ENCODE measurements at places on chromosomes 6 and 20.

- peak; percentile 15 for DNase-seq
Observed at GRCh38 chr20:45218124-45218523, 3.0 kb upstream of the SEMG2 start.

- no peak for DNase-seq
Observed at GRCh38 chr20:38112261-38112929, 52.7 kb downstream of the TGM2 start.

- no peak for DNase-seq
Observed at GRCh38 chr20:17580895-17581294, 11.0 kb downstream of the DSTN start.

- no peak for DNase-seq
Observed at GRCh38 chr20:63693733-63694583, 2.5 kb upstream of the TNFRSF6B start.

GRCh38 chr6:16725145-16725864, 36.0 kb downstream of the ATXN1 start:
- DNase-seq: no peak

DNA sequence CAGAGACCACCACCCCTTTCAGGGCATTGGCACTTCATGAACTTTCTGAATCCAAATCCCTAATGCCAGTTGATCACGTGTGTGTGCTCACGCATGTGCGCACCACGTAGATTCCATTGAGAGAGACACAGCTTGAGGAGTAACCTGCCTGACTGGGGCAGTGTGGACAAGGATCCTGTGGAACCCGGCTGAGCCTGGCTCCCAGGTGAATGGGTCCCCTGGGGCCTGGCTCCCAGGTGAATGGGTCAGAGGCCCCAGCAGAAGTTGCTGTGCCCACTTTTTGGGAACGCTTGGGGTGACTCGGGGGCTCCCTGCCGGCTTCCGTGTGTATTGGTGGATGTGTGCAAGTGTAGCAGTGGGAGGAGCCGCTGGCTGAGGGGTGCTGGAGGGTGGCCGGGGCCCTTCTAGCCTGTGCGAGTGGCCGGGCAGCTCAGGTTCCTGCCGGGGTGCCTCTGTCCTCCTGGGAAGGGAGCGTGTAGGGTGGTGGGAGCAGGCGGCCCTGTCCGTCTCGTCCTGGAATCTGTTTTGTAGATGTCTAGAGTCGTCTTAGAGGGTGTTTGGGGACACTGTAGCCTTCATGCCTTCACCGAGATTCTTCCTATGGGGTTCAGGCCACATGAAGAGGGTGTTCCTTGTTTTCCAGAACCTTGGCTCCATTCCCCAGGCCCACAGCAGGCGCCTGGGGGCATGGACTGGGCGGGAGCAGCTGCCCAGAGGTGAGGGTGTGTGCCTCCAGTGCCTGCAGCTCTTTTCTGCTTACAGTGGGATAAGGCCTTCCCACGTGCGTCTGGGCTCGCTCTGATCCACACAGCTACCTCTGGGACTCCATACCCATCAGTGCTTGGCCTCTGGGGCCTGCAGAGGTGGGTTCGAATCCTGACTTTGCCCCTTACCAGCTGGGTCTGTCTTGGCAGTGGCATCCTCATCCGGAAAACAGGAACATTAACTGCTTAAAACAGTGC, 3.2 kb downstream of the RBM38 start:
- DNase-seq: no peak

- no peak for DNase-seq
Observed at GRCh38 chr6:55282115-55282514, 45.2 kb upstream of the GFRAL start.

- DNase-seq: no peak
Observed at GRCh38 chr6:40293460-40294185, 293.5 kb downstream of the LRFN2 start.

- no peak for DNase-seq
Observed at GRCh38 chr6:109052018-109052651, 42.5 kb downstream of the SESN1 start.

- DNase-seq: no peak
Observed at GRCh38 chr20:47237715-47238114, 118.8 kb downstream of the ZMYND8 start.

- no peak for DNase-seq
Observed at GRCh38 chr6:107991061-107991460, 33.1 kb upstream of the SEC63 start.

DNA sequence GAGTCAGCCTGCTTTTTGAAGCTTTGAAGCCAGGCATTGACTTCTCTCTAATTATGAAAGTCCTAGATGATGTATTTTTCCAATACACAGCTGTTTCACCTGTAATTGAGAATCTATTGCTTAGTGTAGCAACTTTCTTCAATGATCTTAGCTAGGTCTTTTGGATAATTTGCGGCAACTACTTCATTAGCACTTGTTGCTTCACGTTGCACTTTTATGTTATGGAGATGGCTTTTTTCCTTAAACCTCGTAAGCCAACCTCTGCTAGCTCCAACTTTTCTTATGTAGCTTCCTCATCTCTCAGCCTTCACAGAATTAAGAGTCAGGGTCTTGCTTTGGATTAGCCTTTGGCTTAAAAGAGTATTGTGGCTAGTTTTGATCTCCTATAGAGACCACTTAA, 44.8 kb downstream of the PHIP start:
- no peak for DNase-seq

GRCh38 chr6:129184808-129185366, 301.9 kb downstream of the LAMA2 start:
- no peak for DNase-seq

GRCh38 chr6:45920819-45921511, 94.7 kb downstream of the CLIC5 start:
- DNase-seq: no peak

GRCh38 chr20:35662551-35662950, 2.1 kb downstream of the CPNE1 start:
- DNase-seq: no peak

DNA sequence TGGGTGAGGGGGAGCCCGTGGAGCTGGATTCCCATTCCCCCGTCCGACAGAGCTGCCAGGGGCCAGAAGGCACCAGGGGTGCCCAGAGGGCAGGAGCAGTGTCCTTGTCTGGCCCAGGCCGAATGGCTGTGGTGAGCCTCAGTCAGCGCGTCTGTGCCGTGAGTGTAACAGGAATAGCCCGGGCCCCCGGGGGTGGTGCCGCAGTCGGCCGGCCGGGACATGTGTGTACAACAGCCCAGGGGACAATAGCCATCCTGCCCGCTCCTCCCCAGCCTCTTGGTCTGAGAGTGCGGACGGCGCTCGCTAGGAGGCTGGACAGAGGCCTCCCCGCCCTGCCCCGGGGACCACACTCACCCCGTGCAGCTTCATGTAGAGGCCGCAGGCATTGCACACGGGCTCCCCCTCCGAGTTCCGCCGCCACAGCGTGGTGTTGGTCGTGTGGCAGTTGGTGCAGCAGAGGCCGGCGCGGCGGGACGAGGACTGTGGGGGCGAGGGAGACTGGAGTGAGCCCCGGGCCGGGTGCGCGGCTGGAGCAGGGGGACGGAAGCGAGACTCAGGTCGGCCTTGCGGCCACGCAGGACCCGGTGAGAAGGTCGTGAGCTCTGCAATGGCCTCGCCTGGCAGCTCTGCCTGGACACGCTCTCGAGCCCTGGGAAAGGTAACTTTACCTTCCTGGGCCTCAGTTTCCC, 9.6 kb downstream of the GATA5 start:
- no peak for DNase-seq

DNA sequence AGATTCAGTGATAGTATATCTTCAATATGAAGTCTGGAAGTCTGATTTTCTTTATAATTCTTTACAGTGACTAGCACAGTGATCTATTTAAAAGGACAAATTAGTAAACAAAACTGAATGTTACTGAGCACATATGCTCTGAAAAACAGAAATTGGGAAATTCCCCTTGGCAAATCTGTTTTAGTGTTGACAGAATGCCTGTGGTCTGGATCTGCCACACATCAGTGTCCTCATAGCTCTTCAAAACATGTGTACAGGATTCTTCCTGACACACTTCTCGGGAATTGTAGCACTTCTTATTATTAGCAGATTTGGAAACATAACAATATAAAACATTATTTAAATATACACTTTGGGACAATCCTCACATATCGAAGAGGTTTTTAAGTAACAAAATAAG, 354.3 kb downstream of the COL12A1 start:
- DNase-seq: no peak

GRCh38 chr6:703552-703951, 10.6 kb upstream of the EXOC2 start:
- DNase-seq: no peak

DNA sequence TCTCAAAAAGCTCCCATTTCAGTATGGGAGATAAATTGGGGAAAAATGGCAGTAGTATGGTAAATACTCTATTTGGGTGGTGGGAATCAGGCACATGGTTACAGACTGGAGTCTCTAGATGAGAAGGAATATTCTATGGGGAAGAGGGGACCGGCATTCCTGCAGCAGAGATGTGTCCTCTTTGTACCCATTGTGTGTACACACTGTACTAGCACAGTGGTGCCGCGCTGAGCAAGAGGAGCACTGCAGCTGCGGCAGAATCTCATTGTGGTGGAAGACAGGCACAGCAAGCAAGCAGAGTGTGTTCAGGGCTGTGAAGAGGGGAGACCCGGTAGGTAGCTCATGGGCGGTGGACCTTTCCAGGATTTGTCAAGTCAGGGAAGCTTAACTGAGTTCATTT, 13.0 kb downstream of the AFDN start:
- no peak for DNase-seq

DNA sequence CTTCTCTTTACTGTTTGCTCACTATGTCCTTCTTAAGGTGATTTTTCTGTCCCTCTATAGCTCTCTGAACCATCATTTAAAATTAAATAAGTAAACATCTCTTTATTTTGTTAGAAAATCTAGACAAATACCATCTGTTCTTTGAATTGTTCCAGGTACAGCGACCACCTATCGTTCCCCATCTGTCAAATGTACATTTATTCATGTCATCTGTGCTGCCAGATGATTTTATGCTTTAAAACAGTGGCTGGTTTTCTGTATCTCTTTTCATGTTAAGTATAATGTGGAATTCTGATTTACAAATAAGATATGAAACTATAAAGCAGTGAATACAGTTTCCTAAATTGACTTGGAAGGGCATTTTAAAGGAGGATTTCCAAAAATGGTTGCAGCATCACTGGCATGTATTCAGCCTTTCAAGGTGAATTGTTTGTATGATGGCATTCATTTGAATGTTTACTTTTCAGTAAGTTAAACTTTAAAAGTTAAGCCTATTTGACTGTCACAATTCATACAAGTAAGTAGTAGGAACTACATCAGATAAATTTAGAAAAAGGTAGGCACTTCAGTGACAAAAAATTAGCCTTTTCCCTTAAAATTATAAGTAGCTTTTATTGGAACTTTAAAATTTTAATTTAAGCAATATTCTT, 92.6 kb upstream of the CLVS2 start:
- no peak for DNase-seq

DNA sequence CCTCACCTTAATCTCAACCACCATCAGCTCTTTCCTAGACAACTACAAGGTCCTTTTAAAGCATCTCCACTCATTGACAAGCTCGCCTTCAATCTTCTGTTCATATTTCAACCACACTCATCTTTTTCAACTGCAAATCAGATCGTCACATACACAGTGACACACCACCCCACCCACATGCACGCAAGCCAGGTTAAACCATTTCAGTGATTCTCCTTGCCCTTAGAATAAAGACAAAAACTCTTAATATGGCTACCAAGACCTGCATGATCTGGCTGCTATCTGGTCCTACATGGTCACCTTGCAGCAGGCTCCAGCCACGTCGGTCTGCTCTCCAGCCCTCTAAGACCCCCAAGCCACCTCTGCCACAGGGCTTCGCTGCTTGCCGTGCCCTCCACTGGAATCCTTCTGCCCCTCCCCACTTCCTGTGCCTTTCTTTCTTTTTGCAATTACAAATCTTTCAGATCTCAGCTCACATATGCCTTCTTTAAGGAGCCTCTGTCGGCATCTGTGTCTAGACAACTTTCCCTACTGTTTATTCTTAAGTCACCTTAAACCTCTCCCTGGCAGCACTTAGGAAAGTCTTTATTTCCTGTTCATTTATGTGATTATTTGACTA, 507.3 kb upstream of the ARID1B start:
- DNase-seq: no peak

DNA sequence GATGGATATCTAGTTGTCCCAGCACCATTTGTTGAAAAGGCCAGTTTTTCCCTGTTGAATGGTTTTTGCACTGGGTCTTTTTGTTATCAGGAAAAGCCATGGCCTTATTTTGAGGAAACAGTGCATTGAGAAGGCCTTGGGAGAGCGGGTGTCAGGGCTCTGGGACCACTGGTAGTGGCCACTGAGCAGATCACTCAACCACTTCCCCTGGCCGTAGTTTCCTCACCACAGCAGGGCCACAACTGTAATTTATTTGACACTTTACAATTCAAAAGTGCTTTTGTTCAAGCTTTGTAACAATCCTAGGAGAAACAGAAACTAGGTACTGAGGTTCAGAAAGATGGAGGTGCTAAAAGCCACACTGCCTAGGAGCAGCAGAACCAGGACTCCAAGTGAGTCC, 281.8 kb downstream of the GMDS start:
- no peak for DNase-seq

DNA sequence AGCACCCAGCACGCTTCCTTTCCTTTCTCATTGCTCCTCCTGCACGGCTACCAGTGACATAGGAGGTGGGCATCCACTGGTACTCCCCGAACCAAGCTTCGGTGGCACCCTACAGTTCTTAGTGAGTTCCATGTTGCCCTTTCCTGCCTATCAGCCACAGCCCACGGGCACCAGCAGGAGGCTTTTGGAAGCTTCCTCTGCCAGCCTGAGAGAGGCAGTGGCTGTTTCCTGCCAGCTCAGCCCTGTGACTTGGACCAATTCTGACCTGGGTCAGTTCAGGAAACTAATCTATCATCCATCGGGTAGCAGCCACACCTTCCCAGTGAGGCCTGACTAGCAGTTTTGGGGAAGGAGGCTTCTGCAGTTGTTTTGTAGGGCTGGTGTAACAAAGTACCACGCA, 176.4 kb upstream of the UST start:
- DNase-seq: no peak

DNA sequence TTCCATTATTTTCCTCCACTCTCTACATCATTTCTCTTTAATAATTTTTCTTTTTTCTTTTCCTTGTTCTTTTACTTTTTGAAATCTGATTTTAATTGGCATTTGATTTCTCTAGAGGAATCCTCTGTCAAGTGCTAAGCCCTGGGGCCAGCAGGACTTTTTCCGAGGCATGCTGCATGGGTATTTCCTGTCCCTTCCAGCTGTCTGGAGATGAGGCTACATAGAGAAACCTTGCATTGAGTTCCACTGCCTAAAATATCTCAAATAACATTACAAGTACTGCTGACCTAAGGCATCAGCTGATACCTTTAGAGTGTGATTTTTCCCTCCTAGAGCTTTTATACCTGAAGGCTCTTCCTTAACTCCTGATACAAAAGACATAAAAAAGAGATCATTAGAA, 6.2 kb downstream of the RNF217 start:
- no peak for DNase-seq

DNA sequence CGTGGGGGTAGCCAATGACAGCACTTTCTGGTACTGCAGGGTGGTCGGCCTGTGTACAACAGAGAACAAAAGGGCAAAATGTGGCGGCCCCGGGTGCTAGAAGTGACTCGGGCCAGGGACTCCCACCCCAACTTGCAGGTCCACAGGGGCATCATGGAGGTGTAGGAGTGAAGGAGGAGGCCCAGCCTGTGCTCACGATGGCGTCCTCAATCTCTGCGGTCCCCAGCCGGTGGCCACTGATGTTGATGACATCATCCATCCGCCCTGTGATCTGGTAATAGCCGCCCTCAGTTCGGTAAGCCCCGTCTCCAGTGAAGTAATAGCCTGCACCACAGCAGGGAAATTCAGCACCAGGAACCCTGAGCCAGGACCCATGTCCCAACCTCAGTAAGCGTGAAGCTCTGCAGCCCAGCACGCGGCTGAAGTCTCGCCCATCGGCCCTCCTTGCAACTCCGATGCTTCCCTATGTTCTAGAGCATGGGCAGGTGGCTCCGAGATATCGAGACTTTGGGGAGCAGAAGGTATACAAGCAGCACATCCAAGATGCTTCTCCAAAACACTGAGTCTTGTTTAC, 20.2 kb upstream of the APMAP start:
- no peak for DNase-seq

Data from SW480 (cell line).